GM23248 (cell line): ENCODE measurements at places on chromosomes 2 and 18. TPM values are rescaled to one million over a fixed set of nuclear protein-coding genes. Genes with fewer than 3 reads are reported as not detected.
A peak's percentile ranks its signal among the peaks of the same experiment; 100 is the strongest.

The KCNG3 gene
- not detected in 2 replicates for total RNA-seq

DNA sequence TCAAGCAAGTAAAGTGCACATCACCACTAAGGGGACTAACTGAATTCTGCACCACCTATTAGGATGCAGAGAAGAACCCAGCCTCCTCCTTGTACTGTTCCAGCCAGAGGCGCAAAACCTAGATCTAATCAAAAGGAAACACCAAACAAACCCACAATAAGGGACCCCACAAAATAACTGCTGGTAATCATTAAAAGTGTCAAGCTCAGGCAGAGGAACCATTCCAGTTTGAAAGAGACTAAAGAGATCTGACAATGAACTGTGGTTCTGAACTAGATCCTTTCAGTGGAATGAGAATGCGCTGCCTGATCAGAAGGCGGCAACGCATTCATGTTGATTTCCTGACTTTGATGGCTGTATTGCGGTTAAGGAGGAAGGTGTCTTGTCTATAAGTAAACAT is 16.8 kb downstream of the HDLBP start:
- DNase-seq, result no peak

The CDH2 gene
- 157 and 165 TPM in 2 replicates for total RNA-seq

GRCh38 chr18:27120246-27120645 is 64.9 kb downstream of the CHST9 start:
- DNase-seq, result no peak

DNA sequence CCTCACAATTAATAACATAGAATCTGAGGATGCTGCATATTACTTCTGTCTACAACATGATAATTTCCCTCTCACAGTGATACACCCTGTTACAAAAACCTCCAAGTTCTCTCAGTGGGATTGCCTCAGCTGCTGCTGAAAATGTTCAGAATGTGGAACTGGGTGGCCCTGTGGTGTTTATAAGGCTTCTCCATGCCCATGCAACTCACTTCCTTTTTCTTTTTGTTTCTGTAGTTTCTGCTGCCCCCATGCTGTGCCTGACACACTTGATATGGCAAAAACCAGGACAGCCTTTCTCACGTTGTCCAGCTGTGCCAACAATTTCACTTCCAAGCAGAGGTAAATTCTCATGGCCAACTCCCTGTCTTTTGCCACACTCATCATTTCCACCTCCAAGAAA is 206.2 kb downstream of the RPIA start:
- no peak for DNase-seq

The SAG gene
- not detected in 2 replicates for total RNA-seq

- DNase-seq, result peak; percentile 0
Measured at GRCh38 chr18:51537487-51537886, 340.0 kb upstream of the MEX3C start.

DNA sequence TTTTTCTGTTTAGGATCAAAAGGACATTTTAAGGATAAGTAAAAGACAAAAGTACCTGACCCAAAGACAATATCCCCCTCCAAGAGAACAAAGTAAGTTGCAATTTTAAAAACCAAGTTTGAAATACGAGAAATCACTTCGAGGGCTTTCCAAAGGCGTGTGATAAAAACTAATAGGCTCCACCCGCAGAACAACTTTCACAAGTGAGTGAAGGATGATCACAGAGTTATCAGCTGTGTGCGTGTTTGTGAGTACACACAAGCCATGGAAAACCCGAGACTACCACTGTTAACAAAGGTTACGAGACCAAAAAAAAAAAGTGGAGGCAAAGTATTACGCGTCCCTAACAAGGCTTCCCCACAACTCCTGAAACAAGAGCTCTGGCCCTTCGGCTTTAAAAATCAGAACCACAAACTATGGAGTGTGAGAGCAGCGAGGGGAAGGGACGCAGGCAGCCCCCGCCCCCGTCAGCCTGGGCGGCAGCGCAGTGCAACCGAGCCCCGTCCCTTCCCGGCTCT is 719 bp downstream of the SMAD2 start:
- DNase-seq, result peak; percentile 73

The HES6 gene
- 0.86 and 0.89 TPM in 2 replicates for total RNA-seq

- DNase-seq, result no peak
Measured at GRCh38 chr2:127609031-127609751, 36.8 kb upstream of the GPR17 start.

- no peak for DNase-seq
Measured at GRCh38 chr18:6666012-6666685, 63.4 kb upstream of the ARHGAP28 start.

DNA sequence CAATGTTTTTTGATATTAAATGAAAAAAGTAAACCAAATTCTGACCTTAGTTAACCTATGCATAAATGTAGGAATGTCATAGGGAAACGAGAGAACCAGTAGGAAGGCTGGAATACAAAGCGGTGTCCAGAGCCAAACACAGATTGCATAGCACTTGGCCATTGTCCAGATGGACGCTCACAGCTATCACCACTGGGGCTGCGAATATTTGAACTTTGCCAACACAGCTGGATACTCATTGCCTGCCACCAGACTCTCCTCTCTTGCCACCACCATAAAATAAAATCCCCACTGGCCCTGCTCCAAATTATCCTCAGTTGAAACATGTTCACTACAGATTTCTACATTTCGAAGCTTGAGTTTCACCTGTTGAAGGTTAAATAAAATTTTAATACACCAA is 159.3 kb upstream of the GULP1 start:
- DNase-seq, result no peak

DNA sequence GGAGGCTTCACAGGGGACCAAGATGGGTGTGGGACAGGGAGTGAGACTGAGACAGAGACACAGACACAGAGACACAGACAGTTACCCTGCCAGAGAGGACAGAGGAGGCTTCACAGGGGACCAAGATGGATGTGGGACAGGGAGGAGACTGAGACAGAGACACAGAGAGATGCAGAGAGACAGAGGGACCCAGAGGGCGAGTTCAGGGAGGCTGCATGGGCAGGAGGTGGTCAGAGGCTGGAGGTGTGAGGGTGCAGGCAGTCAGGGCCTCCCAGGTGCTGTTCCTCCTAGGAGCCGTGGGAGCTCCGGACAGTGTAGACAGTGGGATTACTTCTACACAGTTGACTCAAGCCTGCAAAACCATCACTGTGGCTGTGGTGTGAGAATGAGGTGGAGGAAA is 206.2 kb upstream of the PXDN start:
- no peak for DNase-seq

DNA sequence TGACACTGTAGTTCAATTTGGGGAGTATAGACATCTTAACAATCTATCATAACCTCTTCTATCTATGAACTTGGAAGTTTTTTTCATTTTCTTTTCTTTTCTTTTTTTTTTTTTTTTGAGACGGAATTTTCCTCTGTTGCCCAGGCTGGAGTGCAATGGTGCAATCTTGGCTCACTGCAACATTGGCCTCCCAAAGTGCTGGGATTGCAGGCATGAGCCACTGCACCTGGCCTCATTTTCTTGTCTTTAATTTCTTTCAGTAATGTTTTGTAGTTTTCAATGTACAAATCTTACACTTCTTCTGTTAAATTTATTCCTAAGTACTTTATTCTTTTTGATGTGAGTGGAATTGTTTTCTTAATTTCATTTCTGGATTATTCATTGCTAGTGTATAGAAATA is 14.6 kb downstream of the ASAP2 start:
- DNase-seq, result peak; percentile 28

DNA sequence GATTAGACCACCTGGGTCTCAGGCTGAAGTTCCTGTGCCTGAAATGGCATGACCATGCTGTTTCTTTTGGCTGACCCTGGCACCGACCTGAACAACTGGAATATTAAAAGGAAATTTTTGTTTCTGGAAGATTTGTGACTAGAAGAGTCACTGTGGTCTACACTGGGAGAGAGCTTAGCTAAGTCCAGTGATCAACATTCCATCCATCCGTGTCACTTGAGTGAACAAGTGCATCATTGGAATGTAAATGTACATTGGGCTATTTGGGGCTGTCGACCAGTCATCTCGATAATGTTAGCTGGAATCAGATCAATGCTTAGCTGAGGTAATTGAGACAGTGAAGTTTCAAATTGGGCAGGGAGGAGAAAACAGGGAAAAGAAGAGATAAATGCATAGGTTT is 95.4 kb upstream of the CCDC85A start:
- DNase-seq, result peak; percentile 16

DNA sequence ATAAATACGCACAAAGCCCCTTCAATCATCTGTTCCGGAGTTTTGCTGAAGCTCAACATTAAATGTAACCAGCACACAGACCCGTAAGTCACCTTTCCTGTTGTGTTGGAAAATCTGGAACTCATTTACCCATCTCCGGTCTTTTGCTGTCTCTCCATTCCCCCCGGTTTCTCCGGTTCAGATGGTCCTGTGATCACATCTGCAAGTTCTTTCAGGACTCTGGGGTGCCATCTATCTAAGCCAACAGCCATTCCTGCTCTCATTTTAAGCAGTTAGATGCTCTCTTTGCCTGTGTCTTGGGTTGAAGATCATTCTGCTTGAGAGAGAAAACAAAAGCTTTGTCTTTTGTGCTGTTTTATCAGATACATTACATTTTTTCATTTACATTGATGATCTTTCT is 91.7 kb upstream of the TGIF1 start:
- DNase-seq, result no peak

- peak; percentile 93 for DNase-seq
Measured at GRCh38 chr2:109242654-109243331, 113.8 kb downstream of the SH3RF3 start.

DNA sequence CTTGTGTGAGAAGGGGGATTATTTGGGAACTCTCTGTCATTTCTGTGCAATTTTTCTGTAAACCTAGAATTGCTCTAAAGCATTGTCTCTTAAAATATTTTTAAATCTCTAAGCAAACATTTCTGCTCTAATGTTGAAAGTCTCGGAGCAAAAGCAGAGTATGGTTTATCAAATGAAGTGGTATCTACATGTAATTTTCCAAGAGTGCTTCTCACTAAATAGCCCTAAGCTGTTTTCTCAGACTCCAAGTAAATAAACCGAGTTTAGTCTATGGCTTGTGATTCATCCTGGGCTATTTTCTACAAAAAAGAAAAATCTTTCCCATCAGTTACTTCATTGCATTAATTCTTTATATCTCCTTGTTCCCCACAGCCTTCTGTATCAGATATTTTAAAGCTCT is 90.8 kb downstream of the METTL4 start:
- DNase-seq, result no peak

DNA sequence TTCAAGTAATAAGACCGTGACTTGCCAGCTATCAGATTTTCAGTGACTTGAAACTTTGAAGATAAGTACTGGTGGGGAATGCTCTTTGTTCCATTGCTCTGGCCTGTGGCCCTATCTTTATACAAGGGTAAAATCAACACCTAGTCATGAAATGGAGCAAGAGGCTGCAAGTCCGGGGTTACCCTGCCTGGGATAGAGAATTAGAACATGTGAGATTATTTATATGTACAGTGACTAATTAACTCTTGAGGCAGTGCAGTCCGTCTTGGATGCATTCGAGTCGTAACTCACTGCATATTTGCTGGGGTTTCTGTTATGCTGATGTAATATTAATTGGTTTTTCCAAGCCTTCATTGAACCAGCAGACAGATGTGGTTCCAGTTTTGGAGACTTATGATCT is 105.8 kb upstream of the LYPD6 start:
- no peak for DNase-seq

DNA sequence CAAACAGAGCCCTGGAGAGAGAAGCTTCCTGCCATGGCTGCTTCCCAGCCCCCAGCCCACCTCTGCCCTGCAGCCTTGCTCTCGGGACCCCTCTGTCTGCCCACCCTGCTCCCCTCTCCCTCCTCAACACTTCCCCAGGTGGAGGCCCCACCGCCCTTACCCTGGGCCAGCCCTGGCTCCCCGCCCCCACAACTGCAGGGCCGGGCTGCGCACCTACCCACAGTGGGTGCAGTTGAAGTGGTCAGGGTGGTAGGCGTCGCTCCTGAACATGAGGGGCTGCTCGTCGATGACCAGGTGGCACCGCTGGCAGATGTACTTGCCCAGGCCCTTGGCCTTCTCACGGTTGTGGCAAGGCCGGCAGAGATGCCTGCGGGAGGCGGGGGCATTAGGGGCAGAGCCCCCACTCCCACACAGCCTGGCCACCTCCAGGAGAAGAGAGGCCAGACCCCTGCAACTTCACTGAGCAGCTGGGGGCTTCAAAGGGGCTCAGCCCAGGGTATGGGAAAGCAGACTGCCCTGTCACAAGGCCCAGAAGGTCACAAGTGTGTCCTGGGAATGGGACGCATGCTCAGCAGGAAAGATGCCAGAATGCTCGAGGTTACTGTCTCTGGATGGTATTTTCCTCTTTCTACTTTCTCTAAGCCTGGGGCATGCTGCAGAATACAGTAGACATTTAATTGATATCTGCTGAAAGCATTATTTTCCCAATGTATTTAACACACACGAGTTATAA is 3.1 kb upstream of the GPR17 start:
- DNase-seq, result no peak

- DNase-seq, result no peak
Measured at GRCh38 chr2:68834737-68835376, 36.3 kb downstream of the BMP10 start.

The ZNF396 gene
- 0.13 and 0.86 TPM in 2 replicates for total RNA-seq

GRCh38 chr2:100031604-100032003 is 110.8 kb downstream of the AFF3 start:
- DNase-seq, result no peak

The CPO gene
- total RNA-seq, result not detected in 2 replicates

GRCh38 chr2:221810245-221810644 is 238.1 kb upstream of the EPHA4 start:
- DNase-seq, result no peak

- DNase-seq, result no peak
Measured at GRCh38 chr2:3662239-3662638, 4.2 kb downstream of the ALLC start.

GRCh38 chr2:70514612-70515055 is 39.0 kb downstream of the TGFA start:
- no peak for DNase-seq

DNA sequence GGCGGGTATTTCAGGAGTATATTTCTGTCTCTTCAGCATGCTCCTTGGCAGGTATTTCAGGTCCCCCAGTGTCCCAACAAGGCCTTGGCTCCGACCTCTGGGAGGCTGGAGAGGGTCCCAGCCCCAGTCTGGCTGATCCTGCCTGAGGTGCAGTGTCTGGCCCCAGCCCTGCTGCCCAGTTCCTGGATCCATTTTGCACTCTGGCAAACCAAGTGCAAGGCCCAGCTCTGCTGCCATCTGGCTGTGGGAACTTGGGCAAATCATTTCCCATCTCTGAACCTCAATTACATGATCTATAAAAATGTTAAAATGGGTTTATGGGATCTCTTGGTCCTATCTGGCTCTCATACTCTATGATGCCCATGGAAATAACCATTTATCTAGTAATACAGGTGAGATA is 63.6 kb downstream of the ZBTB7C start:
- peak; percentile 51 for DNase-seq

DNA sequence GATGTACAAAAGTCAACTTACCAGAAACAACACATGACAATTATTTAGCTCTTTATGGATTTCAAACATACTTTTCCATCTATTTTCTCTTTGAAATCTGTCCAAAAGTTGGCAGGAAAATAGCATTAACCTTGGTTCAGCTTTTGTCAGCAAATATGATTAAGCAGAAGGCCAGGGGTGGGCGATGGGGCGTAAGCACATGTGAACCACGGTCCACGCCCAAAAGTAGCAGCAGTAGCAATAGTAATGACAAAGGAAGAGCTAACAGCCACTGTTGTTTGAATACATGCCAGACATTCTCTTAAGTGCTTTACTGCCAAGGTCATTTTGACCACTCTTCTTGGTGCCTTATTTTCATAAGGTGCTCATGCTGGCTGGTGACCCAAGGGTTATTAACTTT is 73.5 kb downstream of the ANTXR1 start:
- DNase-seq, result peak; percentile 54
